ENCODE measurements at places on chromosomes 5 and 9. TPM values are rescaled to one million over a fixed set of nuclear protein-coding genes. Genes with fewer than 3 reads are reported as not detected.

GRCh38 chr9:94668928-94669729 lies 29.8 kb upstream of the FBP1 start:
- peak; percentile 59 for DNase-seq

TIMD4 gene
- not detected for total RNA-seq

- DNase-seq, result no peak
Measured at GRCh38 chr9:113950195-113951031, 74.3 kb downstream of the ZNF618 start.

SOHLH1 gene
- 0.18 TPM for total RNA-seq

EGFL7 gene
- total RNA-seq, result 945 TPM

- DNase-seq, result no peak
Measured at GRCh38 chr9:73714294-73714693, 562.6 kb downstream of the ANXA1 start.

- DNase-seq, result no peak
Measured at GRCh38 chr5:52838326-52839015, 50.8 kb downstream of the ITGA1 start.

DNA sequence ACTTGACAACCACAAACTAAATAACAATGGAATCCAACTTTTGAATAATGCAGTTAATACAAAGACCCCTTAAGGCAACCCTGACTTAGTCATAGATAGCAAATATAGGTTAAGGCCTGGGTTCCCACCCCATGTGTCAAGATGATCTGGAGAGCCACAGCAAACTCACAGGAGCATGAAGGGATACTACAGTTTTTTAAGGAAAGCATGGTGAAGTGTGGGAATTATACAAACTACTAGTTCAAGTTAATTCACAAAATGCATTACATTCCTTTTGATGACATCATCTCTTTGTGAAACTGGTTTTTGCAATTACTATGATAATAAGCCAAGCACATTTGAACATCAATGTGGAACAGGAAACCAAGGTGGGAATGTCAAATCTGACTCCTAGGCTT lies 50.6 kb downstream of the LHFPL2 start:
- no peak for DNase-seq

Measured in endothelial cell (in vitro differentiated cells).